ENCODE measurements at places on chromosomes 3 and 15.

DNA sequence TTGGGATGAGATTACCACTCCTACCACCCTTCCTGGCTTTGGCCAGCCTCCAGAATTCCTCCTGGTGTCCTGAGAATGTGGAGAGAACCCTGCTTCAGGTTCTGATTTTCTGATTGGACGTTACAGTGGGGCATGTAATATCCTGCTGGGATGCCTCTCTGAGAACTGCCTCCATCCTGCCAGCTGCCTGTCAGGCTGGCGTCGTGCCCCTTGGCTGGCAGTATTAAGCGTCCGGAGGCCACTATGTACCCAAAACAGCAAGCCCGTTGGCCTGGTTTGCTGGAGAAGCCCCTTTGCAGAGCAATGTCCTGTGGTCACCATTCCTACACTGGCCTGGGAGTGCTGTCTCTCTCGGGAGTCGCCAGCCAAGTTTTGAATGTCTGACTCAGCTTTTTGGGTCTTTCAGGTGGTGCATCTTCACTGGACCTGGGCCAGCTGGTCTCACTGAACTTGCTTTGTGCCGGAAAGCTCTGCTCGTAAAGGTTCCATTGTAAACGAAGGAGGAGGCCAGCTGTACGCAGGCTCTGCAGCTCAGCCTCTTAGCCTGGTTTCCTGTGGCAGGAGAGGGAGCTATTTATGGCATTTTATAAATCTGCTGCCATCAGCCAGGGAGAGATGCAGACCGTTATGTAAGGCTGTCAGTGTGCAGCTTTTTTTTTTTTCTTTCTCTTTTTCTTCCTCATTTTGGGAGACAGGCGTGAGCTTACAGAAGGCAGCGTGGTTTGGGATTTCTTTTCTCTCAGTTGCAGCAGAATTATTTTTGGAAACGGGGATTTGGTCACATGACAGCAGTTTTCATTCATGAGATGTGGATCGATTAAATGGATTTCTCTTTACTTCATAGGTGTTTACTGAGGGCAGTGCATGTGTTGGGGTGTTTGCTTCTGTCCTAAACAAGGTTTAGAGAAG lies 19.0 kb upstream of the TRAK1 start:
- no peak for DNase-seq

DNA sequence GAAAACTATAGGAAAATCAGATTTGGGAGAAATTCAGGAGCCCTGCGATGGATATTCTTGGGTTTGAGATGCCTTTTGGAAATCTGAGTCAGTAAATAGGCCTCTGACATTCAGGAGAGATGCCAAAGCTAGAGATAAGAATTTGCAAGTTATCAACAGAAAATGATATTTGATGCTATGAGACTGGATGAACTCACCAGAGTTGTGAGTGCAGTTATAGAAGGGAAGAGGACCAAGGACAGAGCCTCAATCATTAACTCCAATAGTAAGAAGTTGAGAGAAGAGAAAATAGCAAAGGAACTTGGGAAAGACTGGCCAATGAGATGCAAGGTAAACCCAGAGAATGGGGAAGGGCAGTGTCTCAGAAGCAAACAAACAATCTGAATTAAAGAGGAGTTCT lies 7.9 kb upstream of the ANO10 start:
- DNase-seq, result no peak

DNA sequence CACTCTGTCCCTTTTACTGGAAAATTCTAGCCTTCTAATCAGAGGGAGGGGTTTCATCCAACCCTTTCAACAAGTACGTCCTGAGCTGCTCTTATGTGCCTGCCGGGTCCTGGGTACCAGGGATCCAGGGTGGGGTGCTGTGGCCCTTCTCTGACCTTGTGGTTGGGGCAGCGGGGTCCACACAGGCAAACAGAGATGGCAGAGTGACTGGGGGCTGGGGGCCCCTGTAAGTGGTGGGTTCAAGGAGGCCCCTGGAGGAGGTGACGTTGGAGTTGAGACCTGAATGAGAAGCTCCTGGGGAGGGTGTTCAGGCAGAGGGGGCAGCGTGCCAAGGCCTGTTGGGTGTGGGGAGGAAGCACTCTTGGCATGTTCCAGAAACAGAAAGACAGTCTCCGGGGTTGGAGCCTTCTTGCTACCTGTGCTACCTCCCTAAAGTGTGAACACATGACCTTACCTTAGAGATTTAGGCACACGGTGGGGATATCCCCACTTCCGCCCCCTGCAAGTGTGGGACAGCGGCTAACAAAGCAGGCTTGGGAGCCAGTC lies 78.1 kb downstream of the FBLN2 start:
- DNase-seq, result no peak

DNA sequence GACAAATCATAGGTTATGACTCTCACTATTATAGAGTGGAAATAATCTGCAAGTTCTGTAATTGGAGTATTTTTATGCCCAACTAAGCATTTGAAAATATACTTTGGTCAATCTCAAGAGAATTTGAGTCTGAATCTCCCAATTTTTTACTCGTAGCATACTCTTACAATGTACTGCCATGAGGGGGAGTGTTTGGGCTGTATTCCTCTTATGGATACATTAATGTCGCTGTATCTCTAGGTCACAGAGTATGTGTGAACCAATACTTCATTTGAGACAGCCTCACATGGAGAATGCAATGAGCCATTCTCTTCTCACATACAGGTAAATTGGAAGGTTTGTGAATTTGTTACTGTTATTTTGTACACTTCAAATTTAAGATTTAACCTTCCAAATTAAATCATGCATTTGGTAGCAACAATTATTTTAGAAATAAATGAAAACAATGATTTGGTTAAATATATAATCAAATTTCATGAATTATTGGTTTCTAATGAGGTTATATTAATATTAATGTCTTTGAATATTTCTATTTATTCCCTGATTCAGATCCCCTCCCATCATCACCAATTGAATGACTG lies 5.5 kb upstream of the CD200 start:
- no peak for DNase-seq

DNA sequence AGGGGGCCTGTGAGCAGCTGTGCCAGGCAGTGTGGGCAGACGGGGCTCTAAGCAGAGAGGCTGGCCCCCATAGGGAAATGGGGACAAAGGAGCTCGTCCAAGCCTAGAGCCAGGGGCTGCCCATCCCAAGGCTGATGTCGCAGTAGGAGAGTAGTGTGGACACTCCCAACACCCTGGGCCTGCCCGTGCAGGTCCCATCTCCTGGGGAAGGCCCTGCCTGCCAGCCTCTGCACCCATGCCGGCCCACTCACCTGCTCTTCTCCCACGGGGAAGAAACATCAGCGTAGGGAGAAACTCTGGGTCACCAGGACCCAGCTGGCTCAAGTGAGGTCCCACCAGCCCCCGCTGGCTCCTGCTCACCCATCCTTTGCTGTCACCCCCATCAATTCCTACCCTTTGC lies 10.7 kb upstream of the DUSP7 start:
- no peak for DNase-seq

DNA sequence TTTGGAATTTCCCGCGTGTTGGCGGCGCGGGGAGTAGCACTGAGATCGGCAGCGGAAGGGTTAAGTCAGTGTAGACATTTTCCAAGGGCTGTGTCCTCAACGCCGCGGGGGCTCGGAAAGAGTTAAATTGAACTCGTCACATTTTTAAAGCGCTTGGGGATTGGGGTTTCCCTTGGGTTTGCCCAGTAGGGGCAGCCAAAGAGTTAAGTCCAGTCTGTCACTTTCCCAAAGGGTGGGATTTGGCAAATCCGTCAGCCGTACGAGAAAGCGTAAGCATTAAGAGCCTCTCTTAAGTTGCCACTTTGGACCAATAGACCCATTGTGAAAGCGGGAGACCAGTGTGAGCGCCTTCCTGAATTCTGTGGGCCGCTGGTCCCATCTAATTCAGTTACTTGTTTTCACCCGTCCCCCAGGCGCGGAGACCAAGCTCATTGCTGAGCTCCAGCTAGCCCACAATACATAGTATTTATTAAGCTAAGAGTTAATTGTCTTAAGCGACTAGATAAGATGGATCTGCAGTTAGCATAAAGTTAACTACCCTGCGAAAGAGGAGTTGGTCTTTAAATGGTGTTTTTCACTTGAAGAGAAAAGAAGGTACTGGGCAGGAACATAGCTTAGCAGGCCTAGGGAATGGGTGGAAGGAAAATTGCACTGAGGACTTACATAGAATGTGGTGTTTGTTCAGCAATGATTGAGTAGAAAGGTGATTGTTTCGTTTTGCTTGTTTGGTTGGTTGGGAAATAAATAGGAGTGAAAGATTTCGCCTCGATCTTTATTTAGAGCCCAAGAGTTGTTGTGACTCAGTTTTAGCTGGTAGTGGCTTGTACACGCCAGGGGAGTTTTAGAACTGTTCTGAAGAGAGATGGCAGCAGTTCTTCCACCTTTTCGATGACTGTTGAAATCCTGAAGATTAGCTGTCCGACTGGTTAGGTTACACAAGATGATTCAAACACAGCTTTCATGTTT lies 932 bp downstream of the ARL8B start:
- DNase-seq, result no peak

DNA sequence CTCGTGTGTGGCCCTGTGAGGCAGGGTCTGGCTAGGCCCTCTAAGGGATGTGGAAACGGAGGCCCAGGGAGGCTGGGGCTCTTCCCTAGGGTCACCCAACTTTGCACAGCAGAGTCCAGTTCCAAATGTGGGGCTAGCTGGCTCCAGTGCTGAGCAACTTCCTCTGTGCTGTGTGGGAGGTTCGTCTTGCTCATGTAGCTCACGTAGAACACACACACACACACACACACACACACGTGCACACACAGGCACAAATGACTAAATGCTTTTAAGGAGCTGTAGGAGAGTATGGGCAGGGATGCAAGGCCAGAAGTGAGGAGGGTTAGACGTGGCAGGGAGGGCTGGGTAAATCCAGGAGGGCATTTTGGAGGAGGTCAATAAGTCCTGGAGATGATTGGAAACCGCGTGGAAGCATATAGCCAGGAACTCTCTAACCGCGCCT lies 213.8 kb downstream of the RPLP1 start:
- no peak for DNase-seq

DNA sequence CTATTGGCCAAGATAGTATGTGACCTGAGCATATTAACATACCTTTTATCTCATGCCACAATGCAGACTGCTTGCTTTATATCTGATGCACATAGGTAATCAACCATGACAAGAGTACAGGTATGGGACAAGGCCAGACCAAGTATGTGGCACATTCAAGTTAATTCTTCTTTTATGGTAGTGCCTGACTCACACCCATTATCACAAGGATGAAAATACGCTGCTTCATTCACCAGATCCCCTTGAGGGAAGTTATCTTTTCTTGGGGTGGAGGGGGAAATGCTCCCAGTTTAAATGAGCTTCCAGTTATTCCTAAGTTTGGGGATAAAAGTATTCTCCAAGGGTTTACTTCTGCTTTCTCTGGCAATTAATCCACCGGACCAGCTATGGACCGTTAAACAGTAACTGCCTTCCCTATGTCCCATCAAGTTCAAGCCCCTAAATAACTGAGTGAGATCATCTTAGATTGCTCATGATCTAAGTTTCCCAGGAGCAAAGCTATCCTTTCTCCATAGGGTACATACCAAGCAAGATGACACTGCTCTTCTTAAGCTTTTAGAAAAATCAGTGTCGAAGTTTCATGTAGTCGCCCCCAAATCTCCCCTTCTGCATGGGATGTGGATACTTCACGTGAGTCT lies 1.9 kb downstream of the COL8A1 start:
- no peak for DNase-seq

GRCh38 chr15:40421246-40422157 lies 15.9 kb downstream of the IVD start:
- peak; percentile 72 for DNase-seq

All from activated CD4-positive, alpha-beta T cell treated with anti-CD3 and anti-CD28 coated beads for 1 hour (primary cell).